ENCODE measurements at places on chromosomes 4 and X. TPM values are rescaled to one million over a fixed set of nuclear protein-coding genes. Genes with fewer than 3 reads are reported as not detected.

Gene PNCK
- not detected for total RNA-seq

GRCh38 chr4:165360985-165361670 lies 17.7 kb upstream of the CPE start:
- no peak overlapping the region for H3K4me3 ChIP-seq
- no peaks in the 10 kb centered on the region for H3K4me1 ChIP-seq
- no peaks in the 10 kb centered on the region for H3K36me3 ChIP-seq
- no peak overlapping the region for H3K27ac ChIP-seq
- H3K27me3 ChIP-seq, result no peaks in the 10 kb centered on the region

DNA sequence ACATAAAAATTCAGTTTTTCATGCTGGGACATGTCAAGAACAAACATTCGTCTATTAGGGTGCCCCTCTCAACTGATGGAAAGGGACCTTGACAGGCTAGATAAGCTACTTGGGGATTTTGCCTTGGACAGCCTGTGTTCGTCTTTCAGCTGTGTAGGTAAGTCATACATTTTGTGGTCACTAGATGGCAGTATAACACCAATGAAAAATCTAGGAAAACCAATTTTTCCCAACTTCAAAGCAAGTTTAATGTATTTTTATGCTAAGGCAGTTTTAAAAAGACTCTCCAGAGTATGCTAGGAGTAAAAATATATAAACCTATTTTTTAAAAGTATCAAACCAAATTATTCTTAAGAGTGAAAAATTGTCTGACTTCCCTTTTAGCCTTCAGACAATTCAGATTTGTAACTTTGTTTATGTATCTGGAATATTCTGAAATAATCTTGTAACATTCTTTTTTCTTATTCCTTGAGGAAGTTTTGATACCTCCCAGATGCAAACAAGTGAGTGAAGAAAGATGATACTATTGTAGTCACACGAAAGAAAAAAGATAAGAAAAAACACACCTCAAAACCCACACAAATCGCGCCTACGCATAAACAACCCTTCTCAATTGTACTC lies 158.3 kb downstream of the CPE start:
- DNase-seq, result no peak
- H3K27ac ChIP-seq, result no peak overlapping the region
- no peaks in the 10 kb centered on the region for H3K27me3 ChIP-seq
- no peak overlapping the region for H3K4me3 ChIP-seq

DNA sequence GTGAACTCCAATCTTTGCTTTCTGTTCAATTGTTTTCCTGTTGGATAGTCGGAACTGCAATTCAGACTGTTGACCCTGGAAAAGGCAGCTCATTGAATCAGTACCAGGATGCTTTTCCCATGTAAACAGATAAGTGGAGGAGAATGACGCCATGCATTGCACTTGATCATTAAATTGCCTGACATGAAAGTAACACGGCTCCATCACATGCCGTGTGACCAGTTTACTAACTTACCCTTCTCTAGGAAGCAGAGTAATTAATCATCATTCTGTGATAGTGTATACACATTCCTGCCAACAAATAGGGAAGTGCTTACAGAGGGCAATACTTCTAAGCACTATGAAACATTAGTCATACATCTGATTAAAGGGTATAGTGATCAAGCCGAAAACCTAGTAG lies 101.4 kb downstream of the PPARGC1A start:
- no peaks in the 10 kb centered on the region for H3K27me3 ChIP-seq
- DNase-seq, result no peak
- H3K4me3 ChIP-seq, result no peak overlapping the region
